ENCODE measurements at places on chromosomes 7 and 10.

DNA sequence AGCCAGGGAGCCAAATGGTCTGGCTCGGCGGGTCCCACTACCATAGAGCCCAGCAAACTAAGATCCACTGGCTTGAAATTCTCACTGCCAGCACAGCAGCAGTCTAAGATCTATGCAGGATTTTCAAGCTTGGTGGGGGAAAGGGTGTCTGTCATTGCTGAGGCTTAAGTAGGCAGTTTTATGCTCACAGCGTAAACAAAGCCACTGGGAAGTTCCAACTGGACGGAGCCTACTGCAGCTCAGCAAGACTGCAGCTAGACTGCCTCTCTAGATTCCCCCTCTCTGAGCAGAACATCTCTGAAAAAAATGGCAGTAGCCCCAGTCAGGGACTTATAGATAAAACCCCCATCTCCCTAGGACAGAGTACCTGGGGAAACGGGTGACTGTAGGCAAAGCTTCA is 277.6 kb upstream of the PHF14 start:
- DNase-seq, result no peak

GRCh38 chr10:12214763-12215218 is 18.8 kb downstream of the CDC123 start:
- peak; percentile 74 for DNase-seq

- peak; percentile 92 for DNase-seq
Observed at GRCh38 chr10:29714096-29714874, 79.5 kb upstream of the SVIL start.

DNA sequence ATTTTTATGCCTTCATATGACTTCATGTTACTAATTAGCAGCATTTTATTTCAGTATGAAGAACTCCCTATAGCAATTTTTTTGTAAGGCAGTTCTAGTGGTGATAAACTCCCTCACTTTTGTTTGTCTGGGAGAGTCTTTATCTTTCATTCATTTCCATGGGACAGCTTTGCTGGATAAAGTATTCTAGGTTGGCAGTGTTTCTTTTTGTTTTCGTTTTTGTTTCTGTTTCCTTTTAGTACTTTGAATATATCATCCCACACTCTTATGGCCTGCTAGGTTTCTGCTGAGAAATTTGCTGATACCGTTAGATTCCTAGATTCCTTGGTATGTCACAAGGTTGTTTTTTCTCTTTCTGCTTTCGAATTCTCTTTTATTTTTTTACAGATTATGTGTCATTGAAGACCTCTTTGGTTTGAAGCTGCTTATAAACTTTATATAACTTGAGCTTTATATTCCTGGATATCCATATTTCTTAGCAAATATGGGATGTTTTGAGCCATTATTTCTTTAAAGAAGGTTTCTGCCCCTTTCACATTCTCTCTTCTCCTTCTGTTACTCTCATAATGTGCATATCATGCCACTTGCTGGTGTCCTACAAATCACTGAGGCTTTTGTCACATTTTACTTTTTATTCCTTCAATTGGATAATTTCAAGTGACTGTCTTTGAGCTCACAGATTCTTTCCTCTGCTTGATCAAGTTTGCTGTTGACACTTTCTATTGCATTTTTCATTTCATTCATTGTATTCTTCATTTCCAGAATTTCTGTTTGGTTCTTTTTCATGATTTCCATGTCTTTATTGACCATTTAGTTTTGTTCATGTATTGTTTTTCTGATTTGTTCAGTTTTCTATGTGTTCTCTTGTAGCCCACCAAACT is 28.9 kb upstream of the AHR start:
- DNase-seq, result no peak

DNA sequence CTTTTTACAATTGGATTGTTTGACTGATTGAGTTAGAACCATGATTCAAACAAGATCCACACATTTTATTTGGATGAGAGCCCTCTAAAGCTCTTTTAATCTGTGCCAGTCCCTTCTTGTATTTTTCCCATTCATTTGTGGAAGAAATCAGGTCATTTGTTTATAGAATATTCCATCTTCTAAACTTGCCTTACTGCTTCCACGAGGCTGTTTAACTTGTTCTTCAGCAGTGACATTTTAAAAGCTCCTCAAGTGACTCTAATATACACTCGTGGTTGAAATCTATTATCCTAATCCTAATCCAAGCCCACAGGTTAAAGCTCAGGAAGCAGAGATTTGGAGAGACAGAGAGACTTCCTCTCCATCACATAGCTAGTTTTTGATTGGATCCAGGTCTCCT is 155.4 kb upstream of the SVIL start:
- no peak for DNase-seq

DNA sequence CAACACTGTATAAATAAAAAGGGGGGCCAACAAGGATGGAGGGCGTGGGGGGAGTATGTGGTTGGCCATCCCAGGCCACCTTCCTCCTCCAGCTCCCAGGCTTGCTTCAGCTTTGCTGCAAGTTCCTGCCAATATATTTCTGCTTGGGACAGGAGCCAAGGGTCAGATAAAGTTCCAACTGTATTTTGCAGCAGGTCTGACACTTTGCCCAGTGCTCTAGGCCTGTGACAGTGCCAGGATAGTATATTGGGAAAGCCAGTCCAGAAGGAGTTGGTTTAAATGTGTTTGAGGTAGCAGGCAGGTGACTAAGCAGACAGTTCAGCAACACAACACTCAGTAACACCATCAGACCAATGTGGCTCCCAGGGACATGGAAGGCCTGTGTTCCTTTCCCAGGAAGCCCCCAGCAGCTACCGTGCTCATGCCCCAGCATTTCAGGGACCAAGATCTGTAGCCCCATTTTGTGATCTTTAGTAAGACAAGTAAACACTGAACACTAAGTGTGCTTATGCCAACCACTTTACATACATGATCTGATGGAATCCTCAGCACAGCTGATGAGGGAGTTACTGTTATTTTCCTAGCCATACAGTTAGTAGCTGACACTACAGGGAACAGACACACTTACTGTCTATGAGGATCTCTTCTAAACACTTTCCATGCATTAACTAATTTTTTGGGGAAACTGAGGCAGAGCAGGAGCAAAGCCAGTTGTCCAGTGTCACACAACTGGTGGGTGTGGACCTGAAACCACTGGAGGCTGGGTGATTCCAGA is 38.9 kb downstream of the DNAJB12 start:
- DNase-seq, result peak; percentile 79

GRCh38 chr10:101484175-101484745 is 103.8 kb downstream of the POLL start:
- DNase-seq, result no peak

GRCh38 chr7:132469264-132469663 is 107.0 kb downstream of the PLXNA4 start:
- DNase-seq, result no peak

Data from cardiac fibroblast (primary cell).